ENCODE measurements at places on chromosomes 4 and X. TPM values are rescaled to one million over a fixed set of nuclear protein-coding genes. Genes with fewer than 3 reads are reported as not detected.

DNA sequence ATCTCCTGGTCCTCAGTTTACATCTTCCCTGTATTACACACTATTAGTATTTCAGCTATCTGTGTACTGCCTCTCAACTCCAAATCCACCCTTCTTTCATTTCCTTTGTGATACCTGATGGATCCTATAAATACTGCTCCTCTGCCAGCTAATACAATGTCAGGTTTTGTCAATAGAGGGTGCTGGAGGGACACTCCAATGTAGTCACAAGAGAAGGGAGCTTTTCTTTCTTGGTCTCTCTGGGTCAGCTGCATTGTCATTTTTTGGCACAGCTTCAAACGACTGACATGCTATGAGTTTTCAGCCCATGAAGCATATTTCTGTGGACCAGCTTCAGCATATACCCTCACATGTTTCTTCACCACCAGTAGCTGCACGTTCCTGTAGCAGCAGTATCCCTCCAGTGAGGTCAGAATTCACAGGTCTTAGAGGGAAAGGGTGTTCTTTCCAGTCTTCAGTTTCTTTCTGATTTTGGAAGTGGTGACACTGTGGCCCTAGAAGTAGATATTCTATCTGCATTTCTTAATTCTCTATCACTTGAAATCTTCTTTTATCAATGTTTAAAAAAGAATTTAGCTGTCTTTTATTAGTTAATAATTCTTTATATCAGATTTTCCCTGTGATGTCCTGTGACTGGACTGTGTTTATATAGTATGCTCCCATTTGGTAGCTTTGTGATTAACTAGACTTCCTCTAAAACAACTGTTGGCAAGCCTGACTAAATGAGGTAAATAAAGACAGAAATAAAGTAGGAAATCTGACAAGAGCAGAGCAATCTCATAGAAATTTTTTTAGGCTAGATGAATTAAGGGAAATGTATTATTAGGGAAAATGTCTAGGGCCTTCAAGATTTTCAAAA is 60.6 kb downstream of the GABRA2 start:
- no peak for DNase-seq

DNA sequence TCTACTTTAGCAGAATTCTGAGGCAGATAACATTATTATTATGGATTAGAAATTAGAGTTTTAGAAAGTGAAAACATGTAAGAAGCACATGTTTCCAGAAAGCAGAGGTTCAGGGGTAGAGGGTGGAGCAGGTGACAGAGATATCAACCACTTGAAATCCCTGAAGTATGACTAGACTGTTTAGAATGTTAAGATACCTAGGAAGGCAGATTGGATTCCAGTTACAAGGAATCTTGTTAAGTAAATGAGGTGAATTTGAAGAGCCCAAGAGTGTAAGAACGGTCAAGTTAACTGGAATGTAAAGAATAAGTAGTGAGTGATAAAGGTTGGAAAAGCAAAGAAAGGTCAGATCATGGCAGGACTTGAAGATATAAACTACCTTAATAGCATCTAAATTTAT is 37.6 kb downstream of the ARSJ start:
- no peak for DNase-seq

- DNase-seq, result no peak
Observed at GRCh38 chrX:1330605-1331004, 6.0 kb upstream of the IL3RA start.

- no peak for DNase-seq
Observed at GRCh38 chr4:8920969-8921368, 49.3 kb upstream of the HMX1 start.

- no peak for DNase-seq
Observed at GRCh38 chrX:17759990-17760389, 22.7 kb downstream of the SCML1 start.

The NXF2 gene
- total RNA-seq, result not detected

The TGIF2LX gene
- not detected for total RNA-seq

Data from left ventricle myocardium superior (tissue), 1 donor.